DMS 273 treated with DMSO at 0.1 percent for 48 hours (cell line): ENCODE measurements at places on chromosomes 6 and 20.

DNA sequence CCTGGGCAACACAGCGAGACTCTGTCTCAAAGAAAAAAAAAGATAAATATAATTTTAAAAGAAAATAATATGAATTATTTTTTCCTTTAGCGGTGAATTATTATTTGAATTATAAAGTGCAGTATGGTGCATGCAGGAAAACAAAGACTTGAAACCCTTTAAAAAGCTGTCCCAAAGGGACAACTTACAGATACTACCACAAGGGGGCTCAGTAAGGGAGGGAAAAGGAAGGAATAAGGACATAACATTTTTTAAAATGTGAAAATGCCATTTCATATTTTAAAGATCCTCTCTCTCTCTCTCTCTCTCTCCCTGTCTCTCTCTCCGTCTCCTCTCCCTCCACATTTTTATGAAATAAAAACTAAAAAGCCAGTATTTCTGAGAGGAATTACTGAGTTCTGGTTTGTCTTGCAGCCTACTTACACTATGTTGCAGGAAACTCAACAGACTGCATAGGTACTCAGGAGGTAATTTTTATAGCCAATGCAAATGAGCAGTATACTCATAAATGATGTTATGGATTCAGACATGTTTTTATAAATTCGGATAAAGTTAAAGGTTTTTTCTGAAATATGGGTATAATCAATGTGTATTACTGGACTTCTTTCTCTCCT, 455.0 kb upstream of the GJE1 start:
- DNase-seq: peak; percentile 28

GRCh38 chr6:28553986-28554881, 28.6 kb downstream of the GPX5 start:
- no peak for DNase-seq

GRCh38 chr20:54339093-54339492, 131.2 kb downstream of the PFDN4 start:
- DNase-seq: no peak

DNA sequence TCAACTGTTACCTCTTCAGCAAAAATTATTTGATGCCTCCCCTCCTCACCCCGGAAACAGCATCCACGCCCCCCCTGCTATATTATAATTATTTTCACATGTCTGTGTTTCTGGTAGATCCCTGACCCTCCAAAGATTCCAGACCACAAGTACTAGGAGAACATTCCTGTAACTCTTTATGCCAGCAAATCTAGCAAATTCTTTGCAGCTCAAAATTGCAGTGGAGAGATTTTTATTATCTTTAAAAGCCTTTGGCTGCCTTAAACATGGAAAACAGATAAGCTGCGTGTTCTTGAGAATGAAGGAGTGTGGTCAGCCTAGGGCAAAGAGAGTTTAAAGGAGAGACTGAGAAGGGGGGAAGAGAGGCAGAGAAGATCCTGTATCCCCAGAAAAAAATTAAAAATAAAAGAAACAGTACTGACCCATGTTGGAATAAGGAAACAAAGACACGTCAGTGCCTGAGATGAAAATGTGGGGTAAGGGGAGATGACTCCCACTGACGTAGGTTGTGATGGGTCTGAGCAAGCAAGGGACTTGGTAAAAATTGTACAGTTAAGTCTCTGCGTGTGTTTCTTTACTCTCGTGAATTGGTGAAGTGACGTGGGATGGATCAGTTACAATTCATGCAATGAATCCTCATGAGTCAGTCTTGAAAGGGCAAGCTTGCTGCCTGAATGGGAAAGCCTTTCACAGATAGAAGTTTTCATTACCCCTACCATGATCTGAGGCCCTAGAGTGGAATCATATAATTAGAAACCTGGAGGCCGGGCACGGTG, 8.3 kb downstream of the ID4 start:
- no peak for DNase-seq

GRCh38 chr6:149867876-149868640, 3.9 kb upstream of the LRP11 start:
- no peak for DNase-seq
